ENCODE measurements at places on chromosomes 6 and 20.

DNA sequence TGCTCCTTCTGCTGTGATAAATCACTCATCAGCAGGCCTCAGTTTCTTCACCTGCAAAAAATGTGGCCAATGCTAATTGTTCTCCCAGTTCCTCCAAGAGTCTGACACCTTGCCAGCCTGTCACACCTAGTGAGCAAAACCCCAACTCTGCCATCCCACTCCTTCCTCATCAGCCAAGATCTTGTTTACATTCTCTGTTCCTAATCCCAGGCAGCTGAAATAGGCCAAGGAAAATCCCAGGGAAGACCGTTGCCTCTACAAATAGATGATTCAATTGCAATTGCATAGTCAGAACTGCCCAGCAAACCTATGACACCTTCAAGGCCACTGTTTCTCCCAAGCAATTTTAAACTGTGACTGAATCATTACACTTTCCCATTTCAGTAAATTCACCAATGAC, 78.7 kb downstream of the GMDS start:
- no peak for DNase-seq

DNA sequence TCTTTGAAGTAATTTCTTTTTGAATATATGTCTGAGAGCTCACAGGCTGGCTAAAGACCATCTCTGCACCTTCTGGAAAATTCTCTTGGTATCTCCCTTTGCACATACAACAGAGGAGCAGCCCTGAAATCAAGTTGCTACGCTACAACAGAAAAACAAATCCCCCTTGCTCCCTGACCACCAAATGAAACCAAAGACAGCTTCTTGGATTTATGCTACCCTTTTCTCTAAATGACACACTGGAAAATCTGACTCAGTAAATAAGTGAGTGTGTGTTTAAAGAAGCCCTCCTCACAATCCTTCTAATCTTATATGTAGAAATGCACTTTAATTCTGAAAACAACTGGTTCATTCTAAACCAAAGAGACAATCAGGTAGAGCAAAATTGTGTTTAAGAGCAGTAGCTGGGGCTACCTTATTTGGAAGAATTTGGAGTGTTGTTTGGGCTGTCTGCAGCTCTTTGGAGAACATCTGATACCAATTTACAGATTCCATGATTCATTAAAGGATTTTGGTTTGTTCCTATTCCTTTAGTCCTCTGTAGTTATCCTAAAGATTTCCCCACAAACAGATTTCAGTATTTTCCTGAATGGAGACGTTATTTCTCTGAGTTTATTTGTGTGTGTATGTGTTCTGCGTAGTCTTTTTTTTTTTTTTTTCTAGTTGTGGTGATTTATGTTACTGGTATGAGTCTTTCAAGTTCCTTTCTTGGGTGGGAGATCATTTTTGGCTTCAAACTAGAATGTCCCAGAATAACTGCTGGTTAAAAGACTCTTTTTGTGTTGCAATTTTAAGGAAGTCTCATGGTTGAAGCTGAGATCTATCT, 36.4 kb upstream of the UTRN start:
- no peak for DNase-seq

DNA sequence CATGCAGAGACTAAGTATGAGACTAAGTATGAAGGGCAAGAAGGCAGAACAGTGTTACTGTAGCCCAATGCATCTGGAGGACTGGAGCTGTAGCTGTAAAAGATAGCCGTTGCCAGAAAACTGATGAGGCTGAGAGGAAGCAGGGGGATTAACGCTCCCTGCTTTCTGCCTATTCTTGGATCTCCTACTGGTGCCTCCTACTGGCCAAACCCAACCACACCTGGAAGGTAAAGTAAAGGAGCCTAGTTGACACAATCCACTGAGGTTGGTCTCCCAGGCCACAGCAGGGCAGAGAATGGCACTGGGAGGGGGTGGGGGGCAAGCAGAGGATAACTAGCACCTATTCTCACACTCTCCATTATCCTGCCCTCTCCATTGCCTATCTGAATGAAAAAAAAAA, 105.0 kb upstream of the MRPS10 start:
- no peak for DNase-seq

GRCh38 chr6:14549304-14549770, 431.8 kb downstream of the CD83 start:
- DNase-seq, result no peak

GRCh38 chr20:768426-768978, at the start of gene SLC52A3:
TSS of gene SLC52A3 (minus strand) at chr20:768500. CDS start at chr20:765774, 2,726 bp downstream.
- DNase-seq, result no peak

- DNase-seq, result no peak
Observed at GRCh38 chr6:44972709-44973108, 355.4 kb upstream of the RUNX2 start.

DNA sequence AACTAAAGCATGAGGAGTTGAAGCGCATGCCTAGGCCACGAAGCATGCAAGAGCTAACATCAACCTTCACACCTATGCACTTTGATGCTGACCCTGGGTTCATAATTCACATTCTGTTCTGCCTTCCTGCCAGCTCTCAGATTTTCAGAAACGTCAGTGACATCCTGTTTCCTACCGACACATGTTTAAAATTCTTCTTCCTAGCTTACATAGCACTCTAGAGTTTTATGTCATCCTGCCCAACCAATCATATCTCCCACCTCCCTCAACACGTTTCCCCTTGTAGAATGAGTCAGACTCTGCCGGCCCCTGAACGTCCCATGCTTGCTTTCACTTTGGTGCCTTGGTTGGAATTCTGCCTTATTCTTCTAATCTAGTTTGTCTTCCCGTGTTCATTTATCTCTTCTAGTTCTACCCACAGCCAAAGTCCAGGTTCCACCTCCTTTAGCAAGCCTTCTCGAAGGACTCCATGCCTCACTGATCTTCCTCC, 97.2 kb upstream of the MAP7 start:
- no peak for DNase-seq

DNA sequence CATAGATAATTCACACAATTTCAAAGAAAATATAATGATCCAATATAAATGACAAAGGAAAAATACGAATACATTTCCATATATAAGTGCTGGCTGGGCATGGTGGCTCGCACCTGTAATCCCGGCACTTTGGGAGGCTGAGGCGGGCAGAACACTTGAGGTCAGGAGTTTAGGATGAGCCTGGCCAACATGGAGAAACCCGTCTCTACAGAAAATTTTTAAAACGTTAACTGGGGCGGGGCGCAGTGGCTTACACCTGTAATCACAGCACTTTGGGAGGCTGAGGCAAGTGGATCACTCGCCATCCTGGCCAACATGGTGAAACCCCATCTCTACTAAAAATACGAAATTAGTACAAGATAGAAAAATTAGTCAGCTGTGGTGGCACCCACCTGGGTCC, 14.9 kb upstream of the MAPK13 start:
- no peak for DNase-seq

GRCh38 chr6:148395583-148396101, 53.0 kb downstream of the SASH1 start:
- no peak for DNase-seq

All from SK-N-SH (cell line).